ENCODE measurements at places on chromosomes 13 and 19.

DNA sequence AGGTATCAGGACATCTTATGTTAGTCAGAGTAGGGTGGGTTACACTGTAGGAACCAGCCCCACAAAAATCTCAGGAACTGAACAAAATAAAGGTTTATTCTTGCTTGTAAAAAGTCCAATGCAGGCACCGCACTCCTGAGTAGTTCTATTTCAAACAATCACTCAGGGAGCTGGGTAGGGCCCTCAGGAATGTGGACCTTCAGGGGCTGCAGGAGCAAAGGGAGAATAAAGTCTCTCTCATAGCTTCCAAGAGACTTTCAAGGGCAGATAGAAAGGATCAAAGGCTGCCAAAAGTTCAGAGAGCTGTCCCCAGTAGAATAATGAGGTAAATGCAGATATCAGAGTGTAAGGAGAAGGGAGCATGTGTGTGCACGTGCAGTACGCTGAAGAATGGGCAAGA is 49.4 kb downstream of the RUBCNL start:
- no peak for DNase-seq

DNA sequence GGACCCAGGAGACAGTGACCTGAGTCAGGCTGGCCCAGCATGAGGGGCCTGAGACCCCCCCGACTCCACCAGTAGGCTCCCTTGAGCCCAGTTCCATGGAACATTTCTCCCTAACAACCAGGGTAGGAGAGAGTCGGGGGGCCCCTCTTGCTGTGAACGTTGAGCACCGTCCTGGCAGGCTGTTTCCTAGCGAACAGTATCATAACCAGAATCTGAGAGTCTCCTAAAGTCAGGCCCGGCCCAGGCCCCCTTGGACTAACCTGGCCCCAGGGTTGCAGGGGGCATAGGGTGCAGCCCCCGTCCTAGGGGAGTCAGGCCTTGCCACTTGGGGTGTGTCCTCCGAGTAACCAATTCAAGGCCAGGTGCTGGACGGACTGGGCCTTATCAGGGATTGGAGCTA is 13.7 kb downstream of the TMEM150B start:
- no peak for DNase-seq

DNA sequence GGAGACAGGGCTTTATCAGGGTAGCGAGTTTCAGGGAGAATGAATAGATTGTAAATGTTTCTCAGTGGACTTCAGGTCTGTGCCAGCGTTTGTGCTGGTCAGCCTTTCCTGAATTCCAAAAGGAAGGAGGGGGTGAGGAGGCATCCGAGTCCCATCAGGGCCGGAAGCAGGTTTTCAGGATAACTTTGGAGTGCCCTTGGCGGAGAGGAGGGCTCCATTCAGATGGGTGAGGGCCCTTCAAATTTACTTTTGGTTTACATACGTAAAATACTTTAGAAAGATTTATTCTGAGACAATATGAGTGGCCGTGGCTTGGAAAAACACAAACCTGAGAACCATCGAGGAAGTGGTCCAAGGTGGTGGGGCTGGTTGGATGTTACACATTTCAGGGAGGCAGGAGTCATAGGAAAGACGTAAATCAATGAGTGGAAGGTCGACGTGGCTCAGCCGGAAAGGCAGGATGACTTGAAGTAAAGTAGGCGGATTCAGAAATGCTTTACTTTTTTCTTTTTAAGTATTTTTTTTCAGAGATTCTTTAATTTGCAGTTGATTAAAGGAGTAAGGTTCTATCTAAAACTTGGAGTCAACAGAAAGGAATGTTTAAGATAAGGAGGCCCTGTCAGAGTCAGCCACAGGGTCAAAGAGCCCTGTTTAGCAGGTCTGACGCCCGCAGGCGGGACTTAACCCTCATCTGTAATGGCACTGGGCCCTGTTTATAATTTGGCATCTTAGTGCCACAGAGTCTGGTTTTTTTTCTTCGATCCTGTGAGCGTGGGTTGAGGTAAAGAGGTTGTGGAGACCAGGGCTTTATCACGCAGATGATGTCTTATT is 32.8 kb downstream of the ATP11A start:
- DNase-seq = no peak

GRCh38 chr13:87754097-87754496 is 82.9 kb downstream of the SLITRK5 start:
- DNase-seq = no peak

GRCh38 chr19:37977992-37978391 is 71.0 kb downstream of the SIPA1L3 start:
- no peak for DNase-seq

DNA sequence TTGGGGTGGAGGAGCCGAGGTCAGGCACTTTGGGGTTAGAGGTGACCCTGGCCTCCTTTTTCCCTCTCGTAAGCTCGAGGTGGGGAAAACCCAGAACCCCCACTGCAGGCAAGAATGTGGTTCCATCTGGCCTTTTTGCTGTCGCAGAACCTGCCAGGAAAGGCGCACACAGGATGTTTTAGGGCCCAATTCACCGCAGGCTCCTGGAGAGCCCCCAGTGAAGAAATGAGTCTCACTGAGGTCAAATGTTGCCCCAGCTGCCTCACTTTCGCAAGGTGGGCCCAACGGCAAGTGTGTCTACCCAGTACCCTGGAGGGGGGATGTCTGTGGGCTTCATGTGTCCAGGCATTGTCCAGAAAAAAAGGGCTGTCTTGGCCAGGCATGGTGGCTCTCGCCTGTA is 61.8 kb downstream of the PEX11G start:
- DNase-seq = no peak

GRCh38 chr19:12872941-12873890 is 8.0 kb downstream of the DNASE2 start:
- peak; percentile 40 for DNase-seq

DNA sequence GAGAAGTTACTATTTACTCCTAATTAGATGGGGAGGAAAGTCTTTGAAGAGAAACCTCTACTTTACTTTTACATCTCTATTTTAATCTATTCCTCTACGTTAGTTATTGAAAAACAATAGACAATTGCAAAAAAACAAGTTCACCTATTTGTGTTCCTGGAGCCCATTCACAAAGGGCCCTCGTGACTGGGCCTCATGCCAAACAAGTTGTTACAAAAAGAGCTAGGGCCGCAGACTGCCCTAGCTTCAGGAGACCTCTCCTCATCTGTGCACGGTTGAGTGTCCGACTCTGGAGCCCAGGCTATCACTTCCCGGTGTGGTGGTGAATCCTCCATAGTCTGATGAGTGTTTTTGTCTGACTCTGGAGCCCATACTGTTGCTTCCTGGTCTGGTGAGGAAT is 190.9 kb downstream of the ZNF486 start:
- no peak for DNase-seq
